CD14-positive monocyte (primary cell): ENCODE measurements at places on chromosomes 4 and X.

GRCh38 chrX:44735498-44735897, 108.3 kb upstream of the DUSP21 start:
- no peak for DNase-seq

GRCh38 chrX:9532349-9532748, 67.5 kb downstream of the TBL1X start:
- DNase-seq: no peak

- peak; percentile 72 for DNase-seq
Measured at GRCh38 chrX:40411340-40412111, 169.2 kb upstream of the ATP6AP2 start.

GRCh38 chr4:154506253-154506652, 14.7 kb upstream of the DCHS2 start:
- DNase-seq: no peak

- no peak for DNase-seq
Measured at GRCh38 chrX:24146283-24146949, 3.1 kb upstream of the ZFX start.

GRCh38 chr4:78584863-78585547, 33.4 kb downstream of the ANXA3 start:
- DNase-seq: no peak

DNA sequence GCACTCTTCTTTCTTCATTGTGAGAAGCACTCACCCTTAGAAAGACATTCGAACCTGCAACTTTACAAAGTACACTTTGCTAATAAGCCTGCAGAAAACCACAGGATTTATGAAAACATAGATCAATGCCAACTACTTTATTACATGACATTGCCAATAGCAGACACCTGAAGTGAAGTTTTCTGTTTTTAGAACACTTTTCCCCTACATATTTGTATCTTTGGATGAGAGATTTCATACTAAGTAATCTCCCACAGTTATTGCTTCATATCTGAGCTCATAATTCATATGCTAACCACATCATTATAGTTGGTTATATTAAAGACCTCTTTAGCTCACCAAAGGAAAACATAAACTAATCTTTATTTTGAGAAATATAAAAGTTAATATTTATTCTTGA, 276.5 kb upstream of the CTSO start:
- DNase-seq: no peak

- no peak for DNase-seq
Measured at GRCh38 chrX:46695491-46695890, 63.4 kb downstream of the SLC9A7 start.

DNA sequence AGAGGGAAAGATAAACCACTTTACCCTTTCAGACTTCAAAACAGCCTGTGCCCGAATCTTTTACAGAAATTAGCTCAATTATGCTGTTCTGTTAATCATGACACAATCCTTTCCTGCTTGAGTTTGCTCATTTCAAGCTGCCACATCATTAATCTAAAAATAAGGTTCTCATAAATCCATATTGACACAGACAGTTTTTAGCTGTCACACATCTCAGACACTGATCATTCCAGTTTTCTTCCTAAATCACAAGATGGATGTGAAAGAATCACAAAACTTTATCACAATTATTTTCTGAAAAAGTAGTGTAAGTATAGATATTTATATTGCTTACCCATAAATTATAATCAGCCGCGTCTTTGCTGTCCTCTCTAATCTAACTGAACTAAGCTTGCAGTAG, 27.9 kb upstream of the AMELX start:
- no peak for DNase-seq
